ENCODE measurements at places on chromosomes 12 and 14.

DNA sequence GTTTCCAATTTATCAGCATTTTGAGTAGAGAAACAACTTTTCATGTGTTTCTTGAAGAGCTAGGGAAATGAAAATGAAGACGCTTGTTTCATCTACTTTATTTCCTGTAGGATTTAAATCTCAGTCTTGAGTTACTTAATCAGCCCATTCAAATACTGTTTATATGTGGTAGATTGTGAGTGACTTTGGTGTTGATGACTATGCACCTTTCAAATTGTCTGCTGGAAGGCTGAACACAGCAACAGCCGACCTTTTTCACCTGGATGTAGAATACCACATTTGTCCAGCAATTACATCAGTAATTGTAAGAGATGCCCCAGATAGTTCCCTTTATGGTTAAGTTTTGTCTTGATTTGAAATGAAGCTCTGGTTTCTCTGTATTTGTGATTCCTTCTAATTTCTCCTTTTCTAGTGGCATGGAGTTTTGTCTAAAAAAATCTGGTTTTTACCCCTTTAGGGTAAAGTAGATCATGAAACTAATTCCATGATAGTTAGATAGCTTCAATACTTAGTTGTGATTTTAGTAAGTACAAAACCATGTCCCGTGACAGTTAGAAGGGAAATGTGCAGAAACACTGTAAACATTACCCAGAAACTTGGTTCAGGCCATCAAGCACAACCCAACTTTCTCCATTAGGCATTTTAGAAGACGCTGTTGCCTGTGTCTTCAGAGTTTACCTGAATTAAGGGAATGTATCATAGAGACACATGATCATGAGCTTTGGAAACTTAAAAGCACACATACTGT, 165.0 kb downstream of the SRGAP1 start:
- no peak for DNase-seq

DNA sequence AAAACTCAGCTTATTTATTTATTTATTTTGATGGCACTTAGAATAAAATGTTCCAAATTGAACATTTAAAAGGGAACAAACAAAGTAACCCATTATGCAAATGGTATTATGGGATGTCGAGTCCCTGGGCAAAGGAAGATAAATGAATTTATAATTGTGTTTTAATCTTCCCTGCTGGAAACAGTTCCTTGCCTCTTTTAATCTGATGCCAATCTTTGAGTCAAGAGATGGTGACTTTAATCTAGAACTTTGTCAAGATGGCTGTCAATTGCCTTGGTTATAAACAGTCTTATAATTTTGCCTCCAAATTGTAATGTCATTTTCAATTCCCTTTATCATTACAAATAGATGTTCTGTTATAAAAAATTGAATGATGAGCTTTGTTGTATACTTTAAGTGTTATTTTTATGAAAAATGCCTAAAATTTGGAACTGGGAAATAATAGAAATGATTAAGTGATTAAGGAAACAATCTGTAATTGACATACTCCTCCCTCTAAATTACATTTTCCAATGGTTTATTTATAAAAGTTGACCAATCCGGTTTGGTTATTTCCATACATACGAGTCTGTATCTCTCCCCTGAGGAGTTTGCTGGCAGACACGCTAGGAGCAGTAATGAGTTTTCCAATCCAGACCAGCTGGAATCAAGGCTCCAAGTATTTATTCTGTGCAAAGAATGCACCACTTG, 134.9 kb upstream of the FRMD6 start:
- no peak for DNase-seq

DNA sequence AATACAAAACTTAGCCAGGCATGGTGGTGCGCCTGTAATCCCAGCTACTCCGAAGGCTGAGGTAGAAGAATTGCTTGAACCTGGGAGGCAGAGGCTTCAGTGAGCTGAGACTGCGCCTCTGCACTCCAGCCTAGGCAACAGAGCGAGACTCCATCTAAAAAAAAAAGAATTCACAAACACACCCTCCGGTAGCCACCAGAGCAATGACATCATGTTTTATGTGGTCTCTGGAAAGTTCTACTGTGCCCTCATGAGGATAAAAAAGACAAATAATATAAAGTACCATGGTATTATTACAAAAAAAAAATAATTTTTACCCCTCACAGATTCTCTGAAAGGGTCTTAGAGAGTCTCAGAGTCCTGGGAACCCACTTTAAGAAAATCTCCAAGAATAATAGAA, 81.5 kb downstream of the OSBPL8 start:
- DNase-seq, result no peak

GRCh38 chr12:53127169-53127568, 23.9 kb downstream of the SOAT2 start:
- no peak for DNase-seq

DNA sequence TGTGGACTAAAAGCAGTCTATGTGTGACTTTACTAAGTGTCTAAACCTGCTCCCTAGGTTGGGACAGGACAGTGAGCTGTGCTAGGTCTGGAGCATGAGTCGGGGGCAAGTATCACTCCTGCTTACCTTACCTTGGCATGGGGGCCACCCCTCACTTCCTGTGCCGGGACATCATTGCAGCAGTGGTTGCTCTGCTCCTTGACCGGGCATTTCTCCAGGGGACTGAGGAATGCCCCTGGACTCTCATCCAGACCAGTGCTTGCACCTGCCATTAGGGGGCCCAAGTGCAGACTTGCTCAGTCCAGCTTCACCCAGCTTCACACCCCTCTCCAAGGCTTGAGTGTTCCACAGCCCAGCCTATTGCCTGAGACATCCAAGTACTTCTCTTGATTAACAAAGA, 84.7 kb upstream of the NELL2 start:
- no peak for DNase-seq

GRCh38 chr12:114649585-114649984, 34.4 kb downstream of the TBX3 start:
- no peak for DNase-seq

DNA sequence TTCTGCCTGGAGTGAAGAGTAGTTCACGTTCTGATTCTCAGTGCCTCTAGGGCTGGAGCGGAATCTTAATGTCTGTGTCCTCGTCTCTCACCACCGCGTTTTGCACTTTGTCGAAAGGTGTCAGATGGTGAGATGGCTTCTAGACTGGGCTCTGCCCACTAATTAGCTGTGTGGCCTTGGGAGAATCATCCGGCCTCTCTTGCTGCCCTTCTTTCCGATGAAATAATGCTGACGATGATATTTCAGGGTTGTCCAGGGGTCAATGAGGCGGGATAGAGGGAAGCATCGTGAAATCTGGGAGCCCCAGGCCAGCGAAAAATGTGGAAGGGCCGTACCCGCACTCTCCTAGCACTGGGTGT, 811 bp upstream of the GALNT16 start:
- no peak for DNase-seq

DNA sequence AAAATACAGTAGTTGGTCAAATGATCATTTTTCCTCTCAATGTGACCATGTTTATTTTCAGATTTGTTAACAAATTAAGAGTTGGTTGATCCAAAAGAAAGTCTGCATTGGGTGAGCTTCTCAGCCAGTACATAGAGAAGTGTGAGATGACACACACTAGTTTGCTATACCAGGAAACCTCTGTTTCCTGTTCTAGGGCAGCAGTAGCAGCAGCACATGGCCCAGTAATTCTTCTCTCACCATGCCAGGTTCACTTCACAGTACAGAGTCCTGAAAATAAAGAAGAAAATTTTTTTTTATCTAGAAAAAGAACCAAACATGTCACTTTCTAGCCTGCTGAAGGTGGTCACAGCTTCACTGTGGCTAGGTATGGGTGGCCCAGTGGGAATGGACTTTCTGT, 250.2 kb upstream of the OR4E1 start:
- no peak for DNase-seq

DNA sequence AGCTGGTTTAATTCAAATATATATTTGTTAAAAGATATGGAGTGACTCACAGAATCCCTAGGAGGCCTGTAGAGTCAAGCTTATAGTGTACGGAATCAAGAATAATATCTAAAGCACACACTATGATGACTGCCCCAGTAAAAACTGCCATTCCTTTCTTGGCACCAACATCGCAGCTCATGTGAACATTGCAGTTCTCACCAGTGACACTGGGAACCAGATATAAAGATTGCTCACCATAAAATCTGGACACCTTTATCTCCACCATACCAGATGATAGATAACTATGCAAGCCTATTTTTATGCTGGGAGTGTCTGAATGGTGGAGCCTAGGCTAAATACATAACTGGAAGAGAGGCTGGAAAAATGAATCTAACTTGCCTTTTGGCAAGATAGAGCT, 463.9 kb upstream of the TBX3 start:
- no peak for DNase-seq

- no peak for DNase-seq
Measured at GRCh38 chr12:6612247-6612646, 5.1 kb upstream of the CHD4 start.

- DNase-seq, result peak; percentile 15
Measured at GRCh38 chr14:22769369-22769768, 2.9 kb downstream of the OXA1L start.

- no peak for DNase-seq
Measured at GRCh38 chr12:108374596-108375320, 35.6 kb upstream of the CMKLR1 start.

Data from suppressor macrophage treated with lipopolysaccharide for 1 hour (primary cell).